HT1080 (cell line): ENCODE measurements at places on chromosomes 6 and 20. TPM values are rescaled to one million over a fixed set of nuclear protein-coding genes. Genes with fewer than 3 reads are reported as not detected.

The RHAG gene
- total RNA-seq = 0.05 TPM in 1 of 2 replicates, not detected in the other

The MUCL3 gene
- total RNA-seq = not detected in 2 replicates

DNA sequence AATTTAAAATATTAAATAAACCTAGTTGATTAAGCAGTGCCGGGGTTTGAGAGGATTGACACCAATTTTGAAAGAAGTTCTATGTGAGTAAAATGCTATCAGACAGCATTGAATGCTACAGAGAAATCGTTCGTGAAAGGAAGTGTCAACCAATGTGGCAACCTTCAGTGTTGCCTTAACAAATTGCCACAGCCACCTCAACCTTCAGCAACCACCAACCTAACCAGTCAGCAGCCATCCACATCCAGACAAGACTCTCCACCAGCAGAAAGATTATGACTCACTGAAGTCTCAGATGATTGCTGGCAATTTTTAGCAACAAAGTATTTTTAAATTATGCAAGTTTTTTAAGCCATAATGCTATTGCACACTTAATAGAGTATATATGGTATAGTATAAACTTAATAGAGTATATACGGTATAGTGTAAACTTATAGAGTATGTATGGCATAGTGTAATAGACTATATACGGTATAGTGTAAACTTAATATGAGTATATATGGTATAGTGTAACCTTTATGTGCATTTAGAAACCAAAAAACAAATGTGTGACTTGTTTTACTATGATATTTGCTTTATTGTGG, 65.3 kb upstream of the ID4 start:
- DNase-seq = peak; percentile 41

GRCh38 chr20:30598460-30599230, 658.8 kb upstream of the DEFB115 start:
- no peak for DNase-seq

- no peak for DNase-seq
Measured at GRCh38 chr6:33315793-33316602, 1.5 kb downstream of the ZBTB22 start.
